Stimulated activated effector memory CD8-positive, alpha-beta T cell treated with anti-CD3 and anti-CD28 coated beads, Interleukin-12 subunit alpha, Interleukin-12 subunit beta, amount 100 ng/mL, for 72 hours (primary cell): ENCODE measurements at places on chromosomes 16 and 17.

DNA sequence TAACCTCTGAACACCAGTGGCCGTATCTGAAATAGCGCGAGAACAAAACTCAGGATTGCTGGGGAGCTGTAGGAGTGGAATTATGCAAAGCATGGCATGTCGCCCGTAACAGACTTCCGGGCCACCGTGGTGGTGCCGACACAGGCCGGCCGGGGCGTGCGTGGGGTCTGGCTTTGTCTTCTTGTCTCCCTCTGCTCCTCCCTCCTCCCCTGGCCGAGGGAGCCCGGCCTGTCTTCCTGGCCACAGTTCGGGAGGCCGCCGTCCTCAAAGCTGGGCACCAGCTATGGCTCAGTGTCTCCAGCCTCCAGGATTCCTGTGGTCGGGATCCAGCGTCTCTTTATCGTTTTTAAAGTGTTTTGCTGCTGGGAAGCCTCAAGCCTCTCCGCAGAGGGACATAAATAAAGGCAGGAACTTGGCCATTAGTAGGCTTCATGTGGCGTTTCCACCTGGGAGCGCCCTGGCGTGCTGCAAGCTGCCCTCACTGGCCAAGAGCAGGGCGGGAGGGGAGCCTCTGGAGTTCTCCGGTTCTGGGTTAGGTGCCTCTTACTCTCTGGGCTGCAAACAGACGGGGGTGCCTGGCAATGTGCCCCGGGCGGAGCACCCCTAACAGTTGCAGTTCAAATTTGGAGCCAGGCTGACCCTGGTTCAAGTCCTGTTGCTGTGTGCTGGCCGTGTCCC is 22.0 kb upstream of the NPTX1 start:
- no peak for DNase-seq

DNA sequence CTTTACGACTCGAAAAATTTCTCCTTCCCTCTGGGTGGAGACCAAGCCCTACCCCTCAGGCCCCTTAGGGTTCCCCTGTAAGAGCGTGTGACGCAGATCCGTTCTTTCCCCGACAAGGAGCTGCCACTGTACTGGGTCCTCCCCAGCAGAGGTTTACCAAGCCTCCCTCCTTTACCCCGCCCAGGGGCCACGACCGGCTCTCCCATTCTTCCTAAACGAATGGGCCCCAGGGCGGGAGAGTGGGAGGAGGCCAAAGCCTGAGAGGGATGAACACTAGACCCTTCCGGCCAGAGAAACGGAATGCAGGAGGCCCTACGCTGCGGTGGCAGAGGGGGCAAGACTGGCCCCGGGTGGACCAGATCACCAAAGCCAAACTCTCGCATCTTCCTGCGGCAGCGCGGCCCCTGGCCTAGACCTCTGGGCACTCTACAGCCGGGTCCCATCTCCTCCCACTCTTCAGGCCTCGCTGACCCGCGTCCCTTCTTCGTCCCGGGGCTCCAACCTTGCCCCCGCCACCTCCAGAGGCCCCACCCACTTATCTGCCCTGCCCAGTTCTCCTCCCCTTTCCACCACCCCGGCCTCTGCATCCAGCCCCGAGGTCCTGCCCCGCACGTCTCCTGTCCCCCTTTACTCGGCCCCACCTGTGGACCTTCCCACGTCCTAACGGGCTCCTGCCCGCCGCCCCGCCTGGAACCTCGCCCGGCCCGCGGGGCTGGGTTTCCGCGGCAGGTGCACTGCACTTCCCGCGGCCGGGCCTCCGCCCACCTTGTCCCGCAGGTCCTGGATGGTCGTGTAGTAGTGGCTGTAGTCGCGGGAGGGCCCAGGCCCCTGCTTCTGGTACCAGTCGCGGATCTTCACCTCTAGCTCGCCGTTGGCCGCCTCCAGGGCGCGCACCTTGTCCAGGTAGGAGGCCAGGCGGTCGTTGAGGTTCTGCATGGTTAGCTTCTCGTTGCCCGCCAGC is 765 bp downstream of the KRT19 start:
- DNase-seq = no peak

- peak; percentile 56 for DNase-seq
These were observed 264.2 kb downstream of the SEC14L1 start for GRCh38 chr17:77404812-77405581.

DNA sequence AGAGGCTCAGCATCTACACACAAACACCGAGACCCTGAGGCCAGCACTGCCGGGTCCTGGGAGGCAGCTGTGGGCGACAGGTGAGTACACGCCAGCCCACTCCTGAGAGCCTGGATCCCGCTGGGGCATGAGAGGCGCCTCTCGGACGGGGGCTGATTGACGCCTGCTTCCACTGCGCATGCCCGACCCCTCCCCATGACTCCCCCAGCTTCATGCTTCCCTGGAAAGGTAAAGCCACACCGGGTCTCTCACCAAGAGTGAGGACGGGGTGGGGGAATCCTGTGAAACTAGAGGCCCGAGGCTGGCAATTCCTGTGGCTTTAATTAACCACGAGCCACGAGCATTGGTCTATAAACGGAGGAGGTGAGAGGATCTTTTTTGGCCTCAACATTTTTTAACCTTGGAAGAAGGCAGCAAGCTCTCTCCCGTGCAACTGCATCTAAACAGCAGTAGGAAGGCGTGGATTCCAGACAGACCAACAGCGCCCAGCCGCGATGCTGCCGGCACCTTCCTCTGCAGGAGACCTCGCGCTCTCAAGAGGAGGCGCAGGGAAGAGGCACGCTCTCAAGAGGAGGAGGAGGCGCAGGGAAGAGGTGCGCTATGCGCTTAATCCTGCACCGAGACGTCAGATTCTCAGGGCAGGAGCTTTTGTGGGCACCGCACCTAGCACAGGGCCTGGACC is 71.8 kb upstream of the METRNL start:
- no peak for DNase-seq

- DNase-seq = no peak
These were observed 394.5 kb downstream of the GRIN2A start for GRCh38 chr16:9787717-9788116.

GRCh38 chr16:17377360-17378324 is 93.1 kb downstream of the XYLT1 start:
- no peak for DNase-seq

GRCh38 chr17:79088997-79089328 is 14.3 kb downstream of the ENGASE start:
- DNase-seq = no peak

GRCh38 chr16:2586241-2586640 is 48.4 kb downstream of the PDPK1 start:
- DNase-seq = no peak

DNA sequence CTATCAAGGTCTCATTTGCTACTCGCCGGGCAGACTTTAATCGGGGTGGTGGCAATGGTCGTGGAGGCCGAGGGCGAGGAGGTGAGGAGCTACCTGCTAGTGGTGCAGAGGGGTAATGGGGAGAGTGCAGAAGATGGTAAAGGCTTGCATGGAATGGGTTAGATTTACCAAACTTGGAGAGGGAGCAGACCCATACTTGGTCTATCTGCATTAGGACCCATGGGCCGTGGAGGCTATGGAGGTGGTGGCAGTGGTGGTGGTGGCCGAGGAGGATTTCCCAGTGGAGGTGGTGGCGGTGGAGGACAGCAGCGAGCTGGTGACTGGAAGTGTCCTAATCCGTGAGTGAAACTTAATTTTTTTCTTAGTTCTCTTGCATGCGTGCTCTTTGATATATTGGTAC is 10.1 kb downstream of the FUS start:
- no peak for DNase-seq

DNA sequence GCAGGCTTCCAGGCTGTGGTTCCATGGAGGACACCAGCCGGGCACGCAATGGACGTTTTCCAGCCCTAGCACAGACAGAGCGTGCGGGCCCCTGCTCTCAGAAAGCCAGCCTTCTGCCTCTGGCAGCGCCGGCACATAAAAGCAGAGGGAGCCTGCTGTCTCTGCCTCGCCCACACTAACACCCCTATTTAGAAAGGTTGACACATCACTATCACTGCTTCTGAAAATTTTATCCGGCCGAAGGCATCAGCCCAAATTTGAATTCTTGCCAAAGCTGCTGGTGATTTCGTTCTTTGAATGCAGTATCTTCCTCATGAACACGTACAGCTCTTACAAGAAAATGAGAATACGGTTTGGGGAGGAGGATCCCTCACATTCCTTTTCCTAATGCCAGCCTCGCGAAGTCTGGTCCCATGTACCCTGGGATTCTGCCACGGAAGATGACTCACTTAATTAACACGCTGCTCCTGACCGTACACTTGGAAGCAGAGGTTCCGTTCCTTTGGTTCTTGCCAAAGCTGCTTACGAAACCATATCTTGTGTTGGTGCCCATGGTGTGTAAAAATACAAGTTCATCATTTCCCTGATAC is 1.3 kb upstream of the RAB11FIP3 start:
- DNase-seq = no peak

DNA sequence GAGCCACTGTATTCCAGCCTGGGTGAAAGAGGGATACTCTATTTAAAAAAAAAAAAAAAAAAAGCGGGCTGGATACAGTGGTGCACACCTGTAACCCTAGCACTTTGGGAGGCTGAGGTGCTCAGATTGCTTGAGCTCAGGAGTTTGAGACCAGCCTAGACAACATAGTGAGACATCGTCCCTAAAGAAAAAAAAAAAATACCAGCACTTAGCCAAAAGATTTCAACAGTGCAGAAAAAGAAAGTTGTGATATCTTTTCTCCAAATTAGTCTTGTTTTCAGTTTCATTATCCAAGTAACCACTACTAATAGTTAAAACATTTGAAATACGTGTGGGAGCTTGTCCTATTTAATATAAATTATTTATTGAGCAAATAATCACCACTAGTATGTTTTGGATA is 48.7 kb downstream of the TENT4B start:
- DNase-seq = no peak

DNA sequence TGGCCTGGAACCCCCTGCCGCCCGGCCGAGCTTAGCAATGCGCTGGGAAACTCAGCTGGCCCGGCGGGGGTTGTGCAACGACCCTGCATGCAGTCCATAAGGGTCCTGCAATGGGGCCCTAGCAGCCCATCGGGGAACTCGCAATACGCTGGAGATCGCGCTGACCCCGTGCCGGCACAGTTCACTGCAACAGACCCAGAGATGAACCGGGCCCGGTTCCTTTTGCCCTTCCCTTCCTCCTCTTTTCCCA is 375 bp downstream of the SLC25A11 start:
- no peak for DNase-seq

DNA sequence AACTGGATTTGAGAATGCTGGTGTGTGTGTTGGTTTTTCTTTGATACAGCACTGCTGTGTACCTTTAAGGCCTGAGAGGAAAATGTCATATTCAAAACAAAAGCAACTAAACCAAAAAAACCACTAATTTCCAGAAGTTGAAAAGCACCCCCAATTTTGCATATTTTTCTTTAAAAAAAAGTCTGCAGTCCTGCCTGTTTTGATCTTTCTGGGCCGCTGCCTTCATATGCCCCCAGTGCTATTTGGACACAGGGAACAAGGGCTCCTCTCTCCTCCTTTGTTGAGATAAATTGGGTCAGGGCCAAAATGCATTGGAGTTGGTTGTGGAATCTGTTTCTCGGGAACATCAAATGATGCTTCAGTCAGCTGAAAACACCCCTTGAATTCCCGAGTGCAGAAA is 26.9 kb downstream of the GPT2 start:
- no peak for DNase-seq

GRCh38 chr17:9557161-9557755 is 18.4 kb downstream of the STX8 start:
- DNase-seq = no peak

DNA sequence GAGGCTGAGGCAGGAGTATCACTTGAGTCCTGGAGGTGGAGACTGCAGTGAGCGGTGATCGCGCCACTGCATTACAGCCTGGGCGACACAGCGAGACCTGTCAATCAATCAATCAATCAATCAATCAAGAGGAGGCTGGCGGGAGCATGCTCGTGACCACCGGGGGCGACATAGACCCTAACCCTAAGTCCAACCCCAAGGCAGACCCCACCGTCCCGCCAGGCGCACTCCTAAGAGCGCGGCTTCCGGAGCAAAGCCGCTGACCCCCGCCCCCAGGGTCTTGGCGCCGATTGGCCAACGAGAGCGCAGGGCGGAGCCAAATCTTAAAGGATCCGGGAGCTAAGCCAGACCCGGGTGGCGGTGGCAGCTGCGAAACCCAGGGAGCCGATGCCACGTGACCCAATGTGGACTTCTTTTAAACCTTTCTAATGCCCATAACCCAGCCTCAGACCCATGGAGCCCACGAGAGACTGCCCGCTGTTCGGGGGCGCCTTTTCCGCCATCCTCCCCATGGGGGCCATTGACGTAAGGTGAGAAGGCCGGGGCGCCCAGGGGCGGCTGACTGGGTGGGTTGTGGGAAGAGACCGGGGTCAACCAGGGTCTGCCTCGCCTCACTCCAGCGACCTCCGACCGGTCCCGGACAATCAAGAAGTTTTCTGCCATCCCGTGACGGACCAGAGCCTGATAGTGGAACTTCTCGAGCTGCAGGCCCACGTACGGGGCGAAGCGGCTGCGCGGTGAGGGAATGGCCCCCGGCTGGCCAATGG is at the start of gene RANGRF:
Gene RANGRF (plus strand): TSS at position 335 of the 767 bp plus-strand sequence. CDS start 119 bp downstream, at position 454.
- peak; percentile 93 for DNase-seq

- no peak for DNase-seq
These were observed 220.2 kb upstream of the TBX2 start for GRCh38 chr17:61179380-61179806.

GRCh38 chr17:75769536-75769935 is 4.5 kb upstream of the GALK1 start:
- DNase-seq = no peak

DNA sequence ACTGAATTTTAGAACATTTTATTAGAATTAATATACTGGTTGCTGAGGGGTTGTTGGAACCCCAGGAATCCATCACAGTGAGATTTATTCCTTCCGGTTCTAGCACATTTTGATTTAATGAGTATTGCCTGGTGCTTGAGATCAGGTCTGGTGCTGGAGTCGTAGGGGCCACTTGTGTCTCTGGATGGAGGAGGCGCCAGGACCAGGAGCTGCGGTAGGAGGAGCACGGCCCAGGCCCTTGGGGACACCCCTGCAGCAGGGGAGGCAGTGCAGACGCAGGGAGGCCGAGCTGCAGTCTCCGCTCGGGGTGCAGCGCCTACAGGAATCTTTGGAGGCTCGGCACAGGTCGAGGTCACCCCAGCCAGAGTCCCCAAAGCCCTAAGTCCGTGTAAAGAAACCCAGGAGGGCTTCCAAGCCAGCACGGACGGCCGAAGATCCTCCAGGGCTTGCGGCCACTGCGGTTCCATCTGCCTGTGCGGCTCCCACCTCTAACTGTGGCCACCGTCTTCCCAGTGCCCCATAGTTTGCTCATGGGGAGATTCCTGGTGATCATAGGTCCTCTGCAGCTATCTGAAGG is 66.2 kb upstream of the CREBBP start:
- no peak for DNase-seq

DNA sequence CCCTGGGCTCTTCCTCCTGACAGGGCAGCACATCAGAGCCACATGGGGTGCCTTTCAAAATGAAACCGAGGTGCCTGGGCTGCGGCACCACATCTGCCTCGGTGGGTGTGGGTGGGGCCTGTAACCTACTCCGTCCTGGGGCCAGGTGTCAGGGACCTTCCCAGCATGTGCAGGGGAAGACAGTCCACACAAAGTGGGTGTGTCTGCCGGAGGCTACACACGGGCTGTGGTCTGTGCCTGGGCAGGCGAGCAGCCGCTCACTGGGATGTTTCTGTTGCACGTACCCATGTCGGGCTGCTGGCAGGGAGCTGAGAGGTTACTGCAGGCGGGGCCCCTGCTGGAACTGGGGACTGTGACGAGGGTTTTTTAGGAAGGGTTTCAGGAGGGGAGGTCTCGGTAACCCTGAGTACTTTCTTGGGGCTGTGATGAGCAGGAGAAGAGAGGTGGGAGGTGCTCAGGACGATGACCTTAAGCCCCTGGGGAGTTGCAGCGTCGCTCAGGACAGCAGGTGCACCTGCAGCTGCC is 351.2 kb downstream of the SEC14L1 start:
- no peak for DNase-seq

GRCh38 chr16:25679511-25679910 is 12.2 kb upstream of the HS3ST4 start:
- no peak for DNase-seq

GRCh38 chr17:71987634-71988033 is 133.2 kb upstream of the SOX9 start:
- no peak for DNase-seq
